ENCODE measurements at places on chromosomes 1 and 21. TPM values are rescaled to one million over a fixed set of nuclear protein-coding genes. Genes with fewer than 3 reads are reported as not detected.

The ZNF593OS gene
- total RNA-seq: not detected

The TRAF3IP3 gene
- 392 TPM for total RNA-seq

The TCP10L gene
- total RNA-seq: 0.58 TPM

The AGBL4 gene
- not detected for total RNA-seq

The LDLRAD2 gene
- total RNA-seq: not detected

The KHDRBS1 gene
- 175 TPM for total RNA-seq

The GJA4 gene
- not detected for total RNA-seq

The SERTAD4 gene
- total RNA-seq: not detected

The KCNT2 gene
- total RNA-seq: not detected

The CAPN8 gene
- not detected for total RNA-seq

DNA sequence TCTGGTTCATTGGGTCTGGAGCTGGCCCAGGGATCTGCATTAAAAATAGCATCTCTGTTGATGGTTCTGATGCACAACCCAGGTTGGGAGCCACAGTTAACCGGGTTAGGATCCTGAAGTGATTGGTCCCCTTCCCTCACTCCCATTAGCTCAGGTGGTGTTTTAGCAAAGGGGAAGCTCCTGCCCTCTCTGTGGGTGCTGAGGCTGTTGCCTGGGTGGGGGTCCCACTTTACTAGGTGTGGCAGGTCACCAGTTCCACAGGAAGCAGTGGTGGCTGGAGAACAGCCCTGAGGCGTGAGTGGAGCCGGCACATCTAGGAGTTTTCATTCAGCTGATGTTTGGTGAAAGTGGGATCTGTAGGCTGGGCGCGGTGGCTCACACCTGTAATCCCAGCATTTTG lies 86.5 kb downstream of the MAN1C1 start:
- no peak for DNase-seq

DNA sequence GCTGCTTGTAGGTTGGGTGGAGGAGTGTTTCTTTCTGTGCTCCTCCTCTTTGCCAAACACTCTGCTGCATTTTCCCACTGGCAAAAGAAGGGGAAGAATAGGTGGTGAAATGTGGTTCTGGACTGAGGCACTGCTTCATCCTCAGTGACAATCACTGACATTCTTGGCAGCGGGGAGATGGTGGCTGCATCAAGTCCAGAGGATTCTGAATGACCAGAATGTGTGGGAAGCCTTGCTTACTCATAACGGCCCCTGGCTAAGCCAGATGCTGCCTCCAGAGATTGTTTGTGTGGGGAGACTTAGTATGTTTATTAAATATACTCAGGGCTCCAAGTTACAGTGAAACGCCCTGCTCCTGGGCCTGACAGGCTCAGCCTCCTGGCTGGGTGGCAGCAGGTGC lies 160.3 kb downstream of the CACNA1E start:
- no peak for DNase-seq

DNA sequence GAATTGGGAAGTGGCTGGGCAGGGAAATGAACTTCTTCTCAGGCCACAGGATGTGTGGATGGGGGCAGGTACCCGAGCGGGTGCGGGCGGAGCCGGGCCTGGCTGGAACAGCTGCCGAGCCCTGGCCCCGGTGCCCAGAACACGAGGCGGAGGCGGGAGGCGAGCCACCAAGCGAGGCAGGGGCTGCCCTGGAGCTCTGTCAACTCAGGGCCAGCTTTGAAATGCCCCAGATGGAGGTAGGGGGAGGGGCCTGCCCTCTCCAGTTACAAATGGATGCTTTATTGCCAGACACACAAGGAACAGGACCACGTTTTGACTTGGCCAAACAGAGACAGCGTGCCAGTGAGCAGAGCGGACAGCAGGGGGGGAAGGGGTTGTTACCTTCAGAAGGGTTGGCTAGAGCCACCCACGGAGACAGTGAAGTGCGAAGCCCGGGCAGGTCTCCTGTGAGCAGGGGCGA lies 240.4 kb downstream of the SDCCAG8 start:
- DNase-seq: no peak

- DNase-seq: no peak
These were observed 55.2 kb downstream of the SLC9A1 start for GRCh38 chr1:27099587-27100334.

- no peak for DNase-seq
These were observed 55.4 kb downstream of the RPAP2 start for GRCh38 chr1:92354259-92354658.

- no peak for DNase-seq
These were observed 82.5 kb downstream of the NPHP4 start for GRCh38 chr1:5909576-5910275.

- no peak for DNase-seq
These were observed 797 bp downstream of the CC2D1B start for GRCh38 chr1:52365071-52365745.

- DNase-seq: no peak
These were observed 134.6 kb upstream of the ADAMTS5 start for GRCh38 chr21:27101523-27101922.

- no peak for DNase-seq
These were observed 3.1 kb downstream of the UBR4 start for GRCh38 chr1:19206947-19207346.

DNA sequence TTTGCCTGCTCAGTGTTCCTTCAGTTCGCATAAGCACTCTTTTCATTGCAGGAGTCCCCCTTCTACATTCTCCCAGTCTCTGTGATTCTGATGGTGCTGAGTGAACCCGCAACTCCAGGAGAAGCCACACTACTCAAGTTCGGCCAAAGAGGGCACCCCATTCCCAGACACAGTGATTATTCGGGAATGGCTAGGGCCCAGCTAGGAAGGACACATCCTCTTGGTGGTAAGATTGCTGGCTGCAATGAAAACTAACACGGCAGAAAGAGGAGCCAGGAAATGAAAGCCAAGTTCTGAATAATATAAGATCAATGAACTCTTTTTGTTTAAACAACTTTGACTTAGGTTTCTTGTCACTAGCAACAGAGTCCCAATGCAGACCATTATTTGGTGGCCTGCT lies 14.9 kb downstream of the CREG1 start:
- no peak for DNase-seq

GRCh38 chr1:42171679-42172266 lies 7.2 kb upstream of the GUCA2A start:
- no peak for DNase-seq

- peak; percentile 71 for DNase-seq
These were observed 1.0 kb downstream of the TRMT1L start for GRCh38 chr1:185155600-185156287.

GRCh38 chr1:47616906-47617305 lies 179.1 kb downstream of the FOXD2 start:
- DNase-seq: no peak

DNA sequence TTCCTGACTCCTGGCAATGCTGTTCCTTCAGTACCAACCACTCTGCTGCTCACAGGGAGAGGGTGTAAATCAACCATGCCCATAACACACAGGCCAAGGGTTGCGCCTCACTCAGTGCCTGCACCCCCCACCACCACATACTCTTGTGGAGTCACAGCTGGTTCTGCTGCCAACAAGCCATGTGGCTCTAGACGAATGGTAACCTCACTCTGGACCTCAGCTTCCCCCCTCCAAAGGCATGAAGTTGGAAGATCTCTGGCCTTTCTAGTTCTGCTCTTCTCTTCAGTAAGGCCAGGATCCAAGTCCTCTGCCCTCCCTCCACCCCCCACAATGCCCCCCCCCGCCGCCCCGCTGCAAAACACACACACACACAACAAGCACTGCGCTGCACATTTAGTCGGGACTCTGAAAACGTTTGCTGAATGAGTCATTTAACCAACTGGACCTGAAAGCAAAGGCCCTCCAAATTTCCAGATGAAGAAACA lies 1.7 kb upstream of the GLIS1 start:
- DNase-seq: no peak

DNA sequence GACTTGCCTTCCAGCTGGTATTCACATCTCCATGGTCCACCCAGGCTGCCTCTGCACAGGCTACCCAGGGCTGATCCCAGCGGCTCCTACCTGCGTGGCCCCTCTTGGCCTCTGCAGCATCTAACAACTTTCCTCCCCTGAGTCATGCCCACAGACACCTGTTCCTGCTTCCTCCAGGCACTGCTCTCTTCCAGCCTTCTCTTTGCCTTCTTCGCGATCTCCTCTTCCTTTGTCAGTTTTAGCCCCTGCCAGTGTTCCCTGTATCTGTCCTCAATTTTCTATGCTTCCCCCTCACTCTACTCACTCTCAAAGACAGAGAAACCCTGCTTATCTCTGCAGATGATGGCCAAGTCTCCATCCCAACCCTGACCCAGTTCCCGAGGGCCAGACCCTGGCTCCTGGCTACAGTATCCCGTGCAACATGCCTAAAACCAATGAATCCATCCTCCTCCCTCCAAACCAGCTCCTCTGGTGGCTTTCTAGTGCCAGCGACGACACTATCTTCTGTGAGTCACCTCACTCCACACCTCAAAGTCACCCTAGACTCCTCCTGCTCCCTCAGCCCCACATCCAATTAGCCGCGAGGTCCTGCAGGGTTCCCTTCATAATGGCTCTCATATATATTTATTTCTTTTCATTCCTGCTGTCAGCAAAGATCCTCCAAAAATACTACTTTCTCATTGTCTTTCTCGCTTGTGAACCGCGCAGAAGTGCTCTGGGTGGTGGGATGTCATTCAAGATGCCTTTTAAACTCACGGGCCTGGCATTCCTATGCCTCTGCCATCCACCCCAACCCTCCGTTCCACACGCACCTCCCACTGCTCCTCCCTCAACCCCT lies 259.2 kb downstream of the TOMM20 start:
- no peak for DNase-seq

DNA sequence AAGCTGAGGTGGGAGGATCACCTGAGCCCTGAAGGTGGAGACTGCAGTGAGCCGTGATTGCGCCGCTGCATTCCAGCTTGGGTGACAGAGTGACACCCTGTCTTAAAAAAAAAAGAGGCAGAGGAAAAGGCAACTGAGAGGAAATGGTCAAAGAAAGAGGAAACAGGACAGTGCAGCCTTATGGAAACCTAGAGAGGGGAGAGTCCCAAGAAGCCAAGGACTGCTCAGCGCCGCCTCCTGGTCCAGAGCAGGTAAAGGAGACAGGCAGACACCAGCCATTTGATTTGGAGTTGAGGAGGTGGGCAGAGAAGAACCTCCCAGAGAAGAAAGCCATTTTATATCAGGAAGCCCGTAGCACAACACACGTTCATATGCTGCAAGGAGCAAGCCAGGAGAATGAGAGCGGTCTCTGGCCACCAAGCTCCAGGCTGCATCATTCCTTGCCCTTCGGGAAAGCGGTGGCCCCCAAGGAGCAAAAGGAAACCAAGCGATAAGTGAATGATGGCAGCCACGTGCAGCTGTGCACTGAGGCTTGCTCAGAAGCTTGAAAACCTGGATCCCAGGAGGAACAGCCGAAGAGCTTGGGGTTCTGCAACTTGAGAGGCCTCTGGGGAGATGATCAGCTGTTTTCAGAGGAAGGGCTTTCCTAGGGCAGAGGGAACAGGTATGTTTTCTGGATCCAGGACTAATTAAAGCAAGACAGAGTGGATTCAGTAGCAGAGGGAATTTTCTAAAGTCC lies 33.7 kb downstream of the LRRC42 start:
- no peak for DNase-seq

- DNase-seq: no peak
These were observed 223.1 kb downstream of the RPS6KC1 start for GRCh38 chr1:213274140-213274539.

DNA sequence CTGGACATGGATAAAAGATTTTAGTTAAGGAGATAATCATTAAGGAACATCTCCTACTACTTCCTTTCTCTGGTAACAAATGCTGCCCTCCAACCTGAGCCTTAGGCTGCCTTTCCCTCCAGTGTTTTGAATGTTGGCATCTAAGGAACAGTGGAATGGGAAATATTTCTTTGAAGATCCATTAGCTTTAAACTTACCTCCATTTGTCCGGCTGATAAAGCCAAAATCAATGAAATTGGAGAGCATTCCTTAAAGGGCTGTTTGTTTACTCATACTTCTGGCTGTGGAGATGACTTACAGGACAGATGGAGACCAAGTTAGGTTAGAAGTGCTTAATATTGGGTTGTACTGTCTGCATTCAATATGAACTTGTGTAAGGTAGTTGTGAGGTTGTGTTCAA lies 439.1 kb downstream of the PLA2G4A start:
- DNase-seq: no peak

DNA sequence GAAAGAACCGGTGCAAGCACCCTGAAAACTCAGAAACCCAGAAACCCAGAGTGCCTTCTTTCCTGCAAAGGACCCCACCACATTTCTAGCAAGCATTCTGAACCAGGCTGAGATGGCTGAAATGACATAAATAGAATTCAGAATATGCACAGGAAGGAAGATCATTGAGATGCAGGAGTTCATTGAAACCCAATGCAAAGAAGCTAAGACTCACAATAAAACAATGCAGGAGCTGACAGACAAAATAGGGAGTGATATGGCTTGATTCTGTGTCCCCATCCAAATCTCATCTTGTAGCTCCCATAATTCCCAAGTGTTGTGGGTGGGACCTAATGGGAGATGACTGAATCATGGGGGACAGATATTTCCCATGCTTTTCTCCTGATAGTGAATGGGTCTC lies 22.8 kb upstream of the SGIP1 start:
- DNase-seq: peak; percentile 41
